Cardiac muscle cell (in vitro differentiated cells and primary cell): ENCODE measurements at places on chromosomes 4 and X.

DNA sequence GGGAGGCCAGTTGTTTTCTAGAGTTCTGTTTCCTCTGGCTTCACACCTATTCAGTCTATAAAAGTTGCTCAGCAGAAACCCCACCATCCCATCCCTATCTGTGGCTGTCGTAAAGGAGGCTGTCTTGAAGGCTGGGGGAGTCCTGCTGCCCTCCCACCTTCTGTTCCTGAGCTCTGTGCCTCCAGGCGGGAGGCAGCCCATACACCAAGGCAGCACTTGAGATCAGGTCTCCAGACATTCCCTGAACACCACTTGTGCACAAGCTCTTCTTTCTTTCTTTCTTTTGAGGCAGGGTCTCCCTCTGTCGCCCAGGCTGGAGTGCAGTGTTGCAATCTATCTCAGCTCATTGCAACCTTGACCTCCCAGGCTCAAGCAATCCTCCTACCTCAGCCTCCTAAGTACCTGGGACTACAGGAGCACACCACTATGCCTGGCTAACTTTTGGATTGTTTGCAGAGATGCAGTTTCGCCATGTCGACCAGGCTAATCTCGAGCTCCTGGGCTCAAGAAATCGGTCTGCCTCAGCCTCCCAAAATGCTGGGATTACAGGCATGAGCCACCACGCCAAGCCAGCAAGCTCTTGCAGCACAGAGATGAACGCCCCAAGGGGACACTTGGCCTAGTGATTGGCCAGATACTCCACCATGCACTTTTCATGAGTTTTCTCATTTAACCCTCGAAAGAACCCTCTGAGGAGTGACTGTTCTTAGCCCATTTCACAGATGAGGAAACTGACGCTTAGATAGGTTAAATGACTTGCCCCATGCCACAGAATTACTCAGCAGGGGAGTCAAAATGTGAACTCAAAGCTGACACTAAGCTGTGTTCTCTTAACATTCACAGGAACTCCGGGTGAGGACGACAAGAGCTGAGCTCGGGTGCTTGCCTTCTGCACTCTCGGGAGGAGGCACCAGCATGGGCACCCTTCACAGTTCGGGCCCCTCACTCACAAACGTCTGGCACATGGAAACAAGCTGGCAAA, 55.8 kb upstream of the ENPP6 start:
- DNase-seq: no peak

DNA sequence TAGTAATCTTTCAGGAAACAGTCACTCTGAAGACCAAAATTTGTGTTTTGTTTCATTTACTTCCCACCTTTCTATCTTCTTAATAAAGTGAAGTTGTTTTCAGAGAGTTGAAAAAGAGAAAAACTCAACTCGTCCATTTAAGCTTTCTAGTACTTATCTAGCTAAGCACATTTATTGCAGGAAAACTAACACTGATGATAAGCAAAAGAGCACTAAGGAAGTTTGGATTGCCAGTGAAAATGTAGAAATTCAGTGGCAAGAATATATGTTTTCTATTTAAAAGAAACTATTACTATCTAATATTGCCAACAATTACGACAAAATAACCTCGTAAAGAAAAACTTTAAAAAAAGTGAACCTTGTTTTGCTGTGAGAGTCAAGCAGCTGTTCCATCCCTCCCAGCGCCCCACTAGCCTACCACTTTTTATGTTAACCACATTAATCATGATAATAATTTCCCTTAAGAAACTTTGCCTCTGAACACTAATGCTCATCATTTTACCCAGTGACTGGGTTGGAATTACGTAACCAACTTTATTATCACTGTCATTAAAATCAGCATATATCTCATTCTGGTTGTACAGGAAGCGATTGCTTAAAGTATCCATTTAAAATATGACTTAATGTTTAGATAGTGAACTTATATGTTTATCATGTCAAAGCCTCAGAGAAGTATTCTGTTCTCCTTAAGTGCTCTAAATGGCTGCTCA, 24.8 kb downstream of the SPRY1 start:
- no peak for DNase-seq

DNA sequence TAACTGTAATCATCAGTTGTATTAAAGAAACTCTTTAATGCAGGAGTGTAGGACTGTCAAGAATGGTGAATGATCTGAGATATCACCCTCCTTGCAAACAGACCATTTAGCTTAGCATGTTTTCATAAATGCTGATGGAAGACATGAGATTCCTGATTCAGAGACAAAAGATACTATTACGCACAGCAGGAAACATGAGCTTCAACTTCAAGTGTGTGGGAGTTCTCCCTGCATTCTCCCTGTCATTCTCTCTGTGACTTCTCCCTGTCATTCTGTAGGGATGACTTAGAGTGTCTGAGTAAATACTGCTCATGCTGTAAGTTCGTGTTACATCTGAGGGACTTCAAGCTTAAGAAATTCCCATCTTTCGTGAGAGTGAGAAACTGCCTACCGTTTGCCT, 866.0 kb upstream of the PRKX start:
- DNase-seq: no peak

- no peak for DNase-seq
Observed at GRCh38 chrX:153635788-153636668, 11.0 kb upstream of the DUSP9 start.

GRCh38 chr4:104472766-104473165, 21.9 kb downstream of the CXXC4 start:
- no peak for DNase-seq

GRCh38 chr4:41819621-41820020, 71.1 kb upstream of the PHOX2B start:
- DNase-seq: no peak

DNA sequence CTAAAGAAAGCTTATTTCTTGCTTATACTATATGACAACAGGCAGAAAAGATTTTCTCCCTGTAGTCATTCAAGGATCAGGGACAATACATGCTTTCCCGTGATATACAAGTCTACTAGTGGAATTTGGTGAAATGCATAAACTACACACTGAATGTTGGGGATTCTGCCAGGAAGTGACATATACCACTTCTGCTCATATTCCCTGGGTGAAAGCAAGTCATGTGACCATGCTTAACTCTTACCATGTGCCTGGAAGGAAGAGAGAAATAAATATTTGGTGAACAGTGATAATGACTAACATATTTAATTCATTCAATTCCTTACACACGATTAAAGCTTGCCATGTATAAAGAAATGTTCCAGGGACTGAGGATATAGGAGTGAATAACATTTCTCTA, 534.6 kb downstream of the PPARGC1A start:
- DNase-seq: no peak

DNA sequence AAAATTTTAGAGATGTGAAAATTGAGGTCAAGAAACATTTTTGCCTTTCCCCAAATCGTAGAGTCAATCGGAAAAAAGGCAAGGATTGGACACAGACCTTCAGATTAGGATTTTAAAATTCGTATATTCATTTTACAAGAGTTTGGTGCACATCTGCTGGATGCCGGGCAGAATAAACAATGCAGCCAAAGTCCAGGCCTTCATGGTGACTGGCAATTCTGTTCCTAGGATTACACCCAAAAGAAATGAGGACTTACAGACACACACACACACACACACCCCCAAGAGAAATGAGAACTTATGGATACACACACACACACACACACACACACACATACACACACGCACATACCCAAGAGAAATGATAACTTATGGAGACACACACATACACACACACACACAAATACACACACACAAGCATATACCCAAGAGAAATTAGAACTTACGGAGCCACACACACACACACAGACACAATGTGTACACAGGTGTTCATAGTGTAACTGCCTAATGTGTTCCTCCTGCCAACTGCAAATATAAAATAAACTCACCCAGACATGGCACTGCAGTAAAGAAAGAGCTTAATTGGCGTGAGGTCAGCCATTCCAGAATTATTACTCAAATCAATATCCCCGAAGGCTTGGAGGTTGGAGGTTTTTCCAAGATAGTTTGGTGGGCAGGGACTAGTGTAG, 165.7 kb upstream of the STS start:
- DNase-seq: no peak

DNA sequence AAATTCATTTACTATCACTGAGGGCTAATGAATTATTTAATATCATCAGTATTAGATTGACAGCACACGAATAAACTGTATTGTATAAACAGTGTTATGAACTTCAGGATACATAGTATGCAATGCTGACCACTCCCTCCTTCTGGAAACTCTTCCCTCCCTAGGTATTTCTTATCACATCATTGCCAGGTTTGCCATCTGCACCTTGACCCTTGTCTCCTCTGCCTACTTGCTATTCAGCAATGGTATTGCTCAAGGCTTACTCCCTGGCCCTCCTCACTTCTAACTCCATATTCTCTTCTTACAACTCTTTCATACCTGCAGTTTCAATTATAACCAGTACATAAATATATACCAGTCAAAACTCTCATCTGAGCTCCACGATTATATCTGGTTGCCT, 38.9 kb downstream of the ATP8A1 start:
- DNase-seq: no peak

DNA sequence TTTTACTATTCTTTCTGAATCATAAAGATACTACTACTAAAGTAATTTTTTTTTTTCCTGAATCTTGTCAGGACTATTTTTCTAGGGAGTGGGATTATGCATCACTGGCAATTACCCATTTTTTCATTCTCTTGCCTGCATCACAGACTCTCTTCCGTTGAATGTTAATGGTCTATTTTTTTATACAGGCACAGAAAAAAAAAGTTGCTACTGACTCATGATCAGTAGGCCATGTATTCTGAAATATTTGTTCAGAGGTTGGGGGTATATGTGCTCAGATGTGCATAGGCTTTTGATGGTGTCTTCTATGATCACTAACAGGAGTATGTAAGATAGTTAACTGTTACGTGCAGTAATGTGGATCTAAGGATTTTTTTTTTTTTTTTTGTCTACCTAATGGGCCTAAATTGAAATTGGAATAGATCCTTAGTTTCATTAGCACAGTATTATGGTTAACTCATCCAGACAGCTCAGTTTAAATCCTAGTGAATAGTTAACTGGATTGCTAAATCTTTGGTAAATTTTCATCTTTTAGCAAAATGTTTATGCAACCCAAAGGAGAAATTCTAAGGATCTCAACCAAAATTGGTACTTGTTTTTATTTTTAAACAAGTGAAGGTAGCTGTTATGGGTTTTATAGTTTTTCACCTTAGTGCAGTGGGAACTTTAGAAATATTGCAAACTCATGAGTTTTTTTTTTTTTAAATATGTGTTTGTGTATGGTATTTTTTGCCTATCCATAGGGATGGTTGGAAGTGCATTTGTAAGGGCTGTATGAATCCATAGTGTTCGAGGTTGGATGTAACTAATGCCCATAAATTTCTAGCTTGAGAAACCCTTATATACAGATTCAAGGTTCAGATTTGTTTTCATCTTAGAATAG, 12.1 kb downstream of the BMP2K start:
- no peak for DNase-seq

GRCh38 chr4:72566464-72566972, 2.5 kb downstream of the ADAMTS3 start:
- no peak for DNase-seq

- no peak for DNase-seq
Observed at GRCh38 chr4:71520850-71521249, 182.0 kb downstream of the SLC4A4 start.

- DNase-seq: peak; percentile 55
Observed at GRCh38 chrX:48590203-48591103, 6.8 kb upstream of the WDR13 start.

- DNase-seq: no peak
Observed at GRCh38 chr4:37438564-37439279, 194.2 kb downstream of the NWD2 start.

- DNase-seq: peak; percentile 81
Observed at GRCh38 chr4:5050520-5051277, 581 bp upstream of the STK32B start.

DNA sequence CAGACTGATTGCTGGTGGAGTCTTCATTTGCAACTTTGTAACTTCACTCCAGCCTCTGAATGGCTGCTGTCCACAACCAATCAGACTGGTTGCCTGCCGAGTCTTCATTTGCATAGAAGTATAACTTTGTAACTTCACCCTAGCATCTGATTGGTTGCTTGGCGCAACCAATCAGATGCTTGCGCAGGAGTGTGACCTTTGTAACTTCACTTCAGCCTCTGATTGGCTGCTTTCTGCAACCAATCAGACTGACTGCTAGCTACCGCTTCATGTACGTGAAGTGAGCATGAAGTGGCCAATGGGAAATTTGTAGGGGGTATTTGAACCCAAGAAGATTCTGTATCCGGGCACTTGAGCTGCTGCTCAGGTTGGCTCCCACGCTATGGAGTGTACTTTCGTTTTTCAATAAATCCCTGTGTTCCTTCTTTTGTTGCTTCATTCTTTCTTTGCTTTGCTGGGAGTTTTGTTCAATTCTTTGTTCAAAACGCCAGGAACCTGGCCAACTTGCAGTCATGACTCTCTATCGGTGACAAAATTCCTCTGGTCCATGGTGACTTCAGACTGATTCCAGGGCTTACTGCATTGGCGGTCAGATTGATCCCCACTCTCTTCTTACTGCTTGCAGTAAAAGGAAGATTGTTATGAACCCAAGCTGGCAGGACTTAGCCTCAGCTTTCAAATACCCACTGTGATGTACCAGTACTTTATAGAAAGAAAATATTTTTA, 46.4 kb upstream of the FGG start:
- peak; percentile 18 for DNase-seq

GRCh38 chr4:4948370-4948769, 70.9 kb downstream of the CYTL1 start:
- no peak for DNase-seq

DNA sequence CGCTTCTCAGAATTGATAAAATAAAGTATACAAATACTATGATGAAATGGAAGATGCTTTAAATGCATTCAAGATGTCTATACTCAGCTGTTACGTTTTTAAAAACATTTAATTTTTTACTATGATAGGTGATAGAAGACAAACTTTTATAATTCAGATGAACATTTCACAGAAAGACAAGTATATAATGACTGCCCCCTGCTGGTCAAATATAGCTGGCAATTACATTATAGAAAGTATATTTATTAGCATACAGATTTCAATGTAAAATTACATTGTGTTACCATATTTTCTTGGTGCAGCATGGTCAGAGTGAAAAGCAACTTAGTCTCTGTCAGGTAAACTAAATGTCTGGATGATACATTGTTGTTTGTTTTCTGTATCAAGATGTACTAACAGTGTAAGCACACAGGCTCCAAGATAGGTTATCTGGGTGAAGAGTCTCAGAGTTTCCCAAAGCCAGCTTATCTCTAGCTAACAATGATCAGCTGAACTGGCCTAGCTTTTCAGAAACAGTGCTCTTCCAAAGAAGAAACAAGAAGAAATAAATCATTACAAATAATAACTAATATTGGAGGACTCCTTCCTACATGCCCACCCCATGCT, 54.1 kb downstream of the SRPX start:
- peak; percentile 47 for DNase-seq

DNA sequence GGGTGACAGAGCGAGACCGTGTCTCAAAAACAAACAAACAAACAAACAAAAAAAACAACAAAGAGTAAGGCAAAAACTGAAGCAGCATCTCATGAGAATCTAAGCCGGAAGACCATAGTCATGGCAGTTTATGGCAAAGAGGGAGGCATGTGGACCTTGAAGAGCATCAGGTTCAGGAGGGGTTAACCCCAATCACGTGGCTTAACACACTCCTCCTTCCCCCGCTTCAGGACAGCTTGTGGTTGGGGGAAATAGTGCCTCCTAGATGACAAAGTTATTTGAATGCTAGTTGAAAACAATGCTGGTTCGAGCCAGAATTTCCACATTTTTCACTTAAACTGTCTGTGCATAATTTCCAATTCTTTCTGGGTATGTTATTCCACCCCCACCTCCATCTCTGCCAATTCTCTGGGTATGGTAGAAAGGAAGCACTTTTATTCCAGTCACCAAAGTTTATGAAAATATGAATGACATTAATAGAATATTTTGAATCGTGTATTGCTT, 11.7 kb upstream of the MAP7D3 start:
- no peak for DNase-seq
